ENCODE measurements at places on chromosomes 6 and 20.

GRCh38 chr6:83696674-83697073 lies 12.2 kb downstream of the SNAP91 start:
- DNase-seq = no peak

- DNase-seq = no peak
Observed at GRCh38 chr20:44234566-44235317, 12.4 kb upstream of the GDAP1L1 start.

DNA sequence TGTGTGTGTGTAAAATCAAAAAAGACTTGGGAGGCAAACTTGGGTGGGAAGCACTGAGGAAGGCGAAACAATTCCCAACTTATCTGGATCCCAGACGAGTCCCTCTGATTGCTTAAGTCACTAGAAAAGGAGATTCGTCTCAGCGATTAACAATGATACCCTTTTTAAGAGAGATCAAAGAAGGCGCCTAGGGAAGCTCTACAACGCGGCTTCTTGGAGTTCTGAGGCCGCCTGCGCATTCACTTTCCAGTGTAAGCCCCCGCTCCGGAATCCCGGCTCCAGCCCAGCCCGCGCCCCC lies 8.7 kb upstream of the TBX18 start:
- no peak for DNase-seq

DNA sequence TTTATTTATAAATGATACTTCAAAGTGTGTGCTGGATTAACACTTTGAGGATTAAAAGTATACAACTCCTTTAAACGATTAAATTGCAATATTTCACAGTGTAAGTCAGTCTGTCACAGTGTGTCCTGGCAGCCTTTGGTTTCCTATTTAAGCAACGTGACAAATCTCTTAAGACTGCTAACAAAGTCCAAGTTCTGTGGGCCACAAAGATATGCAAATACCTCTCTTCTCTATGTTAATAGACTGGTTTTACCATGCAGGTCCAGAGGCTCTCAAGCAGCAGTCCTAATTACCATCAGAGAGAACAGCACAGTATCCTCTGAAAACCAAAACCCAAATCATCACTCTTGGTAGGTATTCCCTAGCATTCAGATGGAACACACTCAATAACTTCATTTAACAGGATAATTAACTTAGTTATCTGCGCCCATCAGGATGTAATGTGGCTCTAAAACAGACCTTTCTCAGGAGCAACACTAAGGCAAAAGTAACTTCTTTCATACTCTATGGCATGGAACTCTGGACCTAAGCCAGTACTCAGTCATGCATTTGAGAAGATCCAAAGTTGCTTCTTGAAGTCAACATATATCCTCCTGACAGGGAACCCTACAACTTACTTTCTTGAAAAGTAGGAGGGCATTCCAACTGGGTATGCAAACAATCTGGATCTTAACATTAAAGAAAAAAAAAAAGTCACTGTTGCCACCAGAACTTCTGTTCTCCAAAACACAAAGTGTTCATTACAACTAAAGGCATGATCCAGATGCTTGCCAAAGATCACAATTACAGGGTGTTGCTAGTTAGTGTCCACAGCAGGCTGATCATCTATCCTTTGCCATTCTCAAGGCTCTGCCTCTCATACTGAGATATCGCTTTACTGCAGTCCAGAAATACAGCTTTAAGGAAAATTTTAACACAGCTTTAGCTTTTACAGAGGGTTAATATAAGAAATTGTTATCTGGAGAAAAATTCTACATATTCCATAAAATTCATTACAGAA lies 53.2 kb downstream of the MAN1A1 start:
- no peak for DNase-seq

GRCh38 chr6:148509800-148510581 lies 167.4 kb downstream of the SASH1 start:
- DNase-seq = no peak

DNA sequence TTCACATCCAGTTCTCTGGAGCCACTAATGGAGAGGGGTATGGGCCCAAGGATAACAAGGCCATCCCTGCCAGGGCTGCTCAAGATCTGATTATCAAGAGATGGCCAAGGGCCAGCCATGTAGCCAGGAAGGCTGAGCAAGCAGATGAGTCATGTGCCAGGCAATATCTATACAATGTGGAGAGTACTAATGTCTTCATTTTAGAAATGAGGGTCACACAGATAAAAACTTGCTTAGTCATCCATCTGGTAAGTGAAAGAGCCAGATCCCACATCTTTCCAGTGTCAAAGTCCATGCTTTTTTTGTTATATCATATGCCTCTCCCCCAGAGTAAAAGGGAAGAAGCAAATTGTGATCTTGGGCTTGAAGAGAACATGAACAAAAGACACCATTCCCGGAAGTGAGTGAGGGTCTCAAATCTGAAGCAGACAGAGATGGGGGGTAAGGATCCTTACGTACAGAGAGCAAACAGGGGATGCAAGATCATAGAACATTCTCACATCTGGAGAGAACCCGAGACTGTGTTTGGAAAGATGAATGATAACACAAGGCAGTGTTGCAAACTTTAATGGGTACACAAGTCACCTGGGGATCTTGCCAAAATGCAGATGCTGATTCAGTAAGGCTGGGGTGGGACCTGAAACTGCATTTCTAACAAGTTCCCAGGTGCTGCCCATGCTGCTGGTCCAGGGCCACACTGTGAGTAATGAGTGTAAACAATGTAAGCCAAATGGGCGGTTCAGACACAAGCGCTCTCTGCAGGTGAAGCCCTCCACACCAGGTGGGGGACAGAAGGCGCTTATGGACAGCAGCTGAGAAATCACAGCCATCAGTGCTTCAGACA lies 20.0 kb upstream of the GSTA3 start:
- no peak for DNase-seq

- DNase-seq = no peak
Observed at GRCh38 chr6:10332111-10332510, 82.8 kb downstream of the TFAP2A start.

- DNase-seq = no peak
Observed at GRCh38 chr20:59269411-59270025, 30.9 kb upstream of the EDN3 start.

DNA sequence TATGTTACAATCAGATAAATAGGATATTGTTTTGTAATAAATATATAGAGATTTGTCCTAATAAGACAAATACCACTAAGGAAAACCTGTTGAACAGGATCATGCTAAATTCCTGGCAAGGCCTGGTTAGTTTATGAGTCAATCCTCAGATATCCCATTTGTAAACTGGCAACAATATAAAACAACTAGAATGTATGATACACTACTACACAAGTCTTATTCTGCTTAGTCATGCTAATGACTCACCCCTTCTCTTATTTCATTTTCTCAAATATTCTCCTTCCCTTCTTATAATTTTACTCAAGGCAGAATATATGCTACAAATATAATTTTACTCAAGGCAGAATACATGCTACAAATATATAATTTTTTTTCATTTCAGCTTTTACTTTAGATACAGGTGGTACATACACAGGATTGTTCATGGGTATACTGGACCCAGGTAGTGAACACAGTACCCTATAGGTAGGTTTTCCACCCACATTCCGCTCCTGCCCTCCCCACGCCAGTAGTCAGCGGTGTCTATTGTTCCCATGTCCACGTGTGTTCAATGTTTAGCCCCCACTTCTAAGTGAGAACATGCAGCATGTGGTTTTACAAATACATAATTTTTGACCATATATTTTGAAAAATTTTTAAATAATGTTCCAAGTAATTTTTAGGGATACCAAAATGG lies 6.3 kb downstream of the OSER1 start:
- no peak for DNase-seq

GRCh38 chr6:47147836-47148344 lies 105.8 kb upstream of the ADGRF1 start:
- DNase-seq = no peak

- DNase-seq = no peak
Observed at GRCh38 chr20:32965581-32966373, 38.5 kb downstream of the SUN5 start.

GRCh38 chr6:85672050-85672449 lies 29.4 kb upstream of the SYNCRIP start:
- no peak for DNase-seq

DNA sequence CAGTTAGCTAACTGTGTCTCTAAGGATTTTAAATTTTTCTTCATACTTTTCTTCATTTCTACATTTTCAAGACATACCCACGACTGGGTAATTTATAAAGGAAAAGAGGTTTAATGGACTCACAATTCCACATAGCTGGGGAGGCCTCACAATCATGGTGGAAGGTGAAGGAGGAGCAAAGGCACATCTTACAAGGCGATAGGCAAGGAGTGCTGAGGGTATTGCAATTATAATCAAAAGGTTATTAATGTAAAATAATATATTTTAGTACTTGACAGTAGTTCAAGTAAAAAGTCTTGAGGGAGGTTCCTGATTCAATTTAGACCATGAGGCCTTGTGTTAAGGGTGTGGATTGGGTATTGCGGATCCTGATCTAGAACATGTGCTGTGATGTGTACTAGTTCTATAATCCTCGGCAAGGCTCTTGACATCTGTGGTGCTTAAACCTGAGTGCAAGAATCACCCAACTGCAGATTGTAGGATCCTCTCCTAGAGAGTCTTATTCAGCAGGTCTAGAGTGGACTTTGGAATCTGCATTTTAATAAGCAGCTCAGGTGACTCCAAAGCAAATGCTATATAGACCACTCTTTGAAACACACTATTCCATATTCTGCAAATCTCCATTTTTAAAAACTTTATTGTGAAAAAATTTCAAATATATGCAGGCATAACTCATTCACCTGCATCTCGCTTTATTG lies 7.2 kb upstream of the ABCC10 start:
- DNase-seq = no peak

- no peak for DNase-seq
Observed at GRCh38 chr20:5865604-5866003, 84.7 kb downstream of the TRMT6 start.

- DNase-seq = no peak
Observed at GRCh38 chr6:10146715-10147451, 268.0 kb downstream of the TFAP2A start.

- no peak for DNase-seq
Observed at GRCh38 chr6:133156689-133157088, 84.5 kb upstream of the EYA4 start.

DNA sequence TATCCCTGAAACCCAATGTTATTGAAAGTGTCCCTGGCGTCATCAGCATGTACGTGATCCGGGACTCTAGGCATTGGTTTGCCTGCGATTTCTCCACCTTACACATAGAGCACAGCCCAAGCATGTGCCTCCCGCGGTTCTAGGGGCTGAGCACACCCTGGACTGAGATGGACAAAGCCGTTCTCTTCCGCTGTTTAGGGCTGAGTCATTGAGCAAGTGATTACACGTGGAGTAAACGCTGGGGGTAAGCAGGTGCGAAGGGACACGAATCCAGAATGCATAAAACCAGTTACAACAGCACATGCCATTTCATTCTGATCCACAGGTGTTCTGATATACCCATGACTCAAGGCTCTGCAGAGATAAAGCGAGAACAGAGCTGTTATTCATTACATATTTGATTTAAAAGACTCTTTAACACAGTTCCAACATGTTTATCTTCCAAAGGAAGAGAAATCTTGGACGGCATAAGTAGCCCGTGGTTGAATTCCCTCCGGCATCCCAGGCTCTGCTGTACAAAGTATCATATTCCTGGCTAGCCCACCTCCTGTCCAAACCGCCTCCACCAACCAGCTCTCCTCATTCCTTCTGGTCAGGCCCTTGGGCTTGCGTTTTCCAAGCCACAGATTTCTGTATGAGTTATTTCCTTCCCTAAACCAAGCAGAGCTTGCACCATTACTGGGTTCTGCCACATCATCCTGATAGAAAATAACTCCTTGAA lies 36.1 kb upstream of the THBS2 start:
- DNase-seq = no peak

- DNase-seq = no peak
Observed at GRCh38 chr6:125246566-125246965, 55.2 kb downstream of the HDDC2 start.

DNA sequence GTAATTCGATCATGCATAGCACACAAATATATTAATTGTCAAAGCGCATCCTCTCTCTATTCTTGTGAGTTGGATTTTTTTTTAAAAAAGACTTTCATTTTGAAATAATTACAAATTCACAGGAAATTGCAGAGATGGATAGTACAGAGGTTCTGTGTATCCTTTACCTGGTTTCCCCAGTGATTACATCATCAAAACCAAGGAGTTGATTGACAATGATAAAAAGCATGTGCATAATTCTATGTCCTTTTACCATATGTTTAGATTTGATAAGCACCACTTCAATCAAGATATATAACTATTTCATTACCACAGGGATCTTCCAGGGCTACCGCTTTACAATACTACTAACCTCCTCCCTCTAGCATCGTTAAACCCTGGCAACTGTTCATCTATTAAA lies 40.2 kb downstream of the CCN2 start:
- no peak for DNase-seq

- DNase-seq = no peak
Observed at GRCh38 chr6:5457041-5457440, 195.7 kb downstream of the FARS2 start.

DNA sequence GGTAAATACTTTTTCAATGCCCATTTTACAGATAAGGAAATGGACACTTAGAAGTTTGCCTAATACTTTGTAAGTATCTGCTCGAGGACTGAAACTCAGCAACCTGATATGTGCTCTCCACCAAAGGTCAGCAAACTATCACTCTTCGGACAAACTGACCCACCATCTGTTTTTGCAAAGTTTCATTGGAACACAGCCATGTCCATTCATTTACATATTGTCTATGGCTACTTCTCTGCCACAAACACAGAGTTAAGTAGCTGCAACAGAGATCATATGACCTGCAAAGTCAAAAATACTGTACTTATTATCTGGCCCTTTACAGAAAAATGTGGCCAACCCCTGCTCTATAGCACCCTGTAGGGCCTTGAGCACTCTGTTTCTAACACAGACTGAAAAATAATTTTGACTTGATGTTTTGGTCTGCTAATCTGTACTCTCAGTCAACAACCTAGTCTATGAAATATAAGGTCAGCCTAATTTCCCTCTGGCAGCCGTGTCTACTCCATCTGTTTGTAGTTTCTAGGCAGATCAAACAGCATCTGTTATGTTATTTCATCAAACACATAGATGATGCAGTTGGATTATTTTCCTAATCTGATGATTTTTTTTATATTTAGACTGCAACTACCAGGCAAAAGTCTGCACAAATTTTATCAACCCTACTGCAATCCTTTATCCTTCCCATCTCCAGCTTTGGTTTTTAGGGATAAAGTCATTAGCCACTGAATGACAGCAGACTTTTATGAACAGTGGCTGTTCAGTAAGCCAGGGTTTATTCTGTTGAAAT lies 41.4 kb upstream of the BEND6 start:
- DNase-seq = no peak

DNA sequence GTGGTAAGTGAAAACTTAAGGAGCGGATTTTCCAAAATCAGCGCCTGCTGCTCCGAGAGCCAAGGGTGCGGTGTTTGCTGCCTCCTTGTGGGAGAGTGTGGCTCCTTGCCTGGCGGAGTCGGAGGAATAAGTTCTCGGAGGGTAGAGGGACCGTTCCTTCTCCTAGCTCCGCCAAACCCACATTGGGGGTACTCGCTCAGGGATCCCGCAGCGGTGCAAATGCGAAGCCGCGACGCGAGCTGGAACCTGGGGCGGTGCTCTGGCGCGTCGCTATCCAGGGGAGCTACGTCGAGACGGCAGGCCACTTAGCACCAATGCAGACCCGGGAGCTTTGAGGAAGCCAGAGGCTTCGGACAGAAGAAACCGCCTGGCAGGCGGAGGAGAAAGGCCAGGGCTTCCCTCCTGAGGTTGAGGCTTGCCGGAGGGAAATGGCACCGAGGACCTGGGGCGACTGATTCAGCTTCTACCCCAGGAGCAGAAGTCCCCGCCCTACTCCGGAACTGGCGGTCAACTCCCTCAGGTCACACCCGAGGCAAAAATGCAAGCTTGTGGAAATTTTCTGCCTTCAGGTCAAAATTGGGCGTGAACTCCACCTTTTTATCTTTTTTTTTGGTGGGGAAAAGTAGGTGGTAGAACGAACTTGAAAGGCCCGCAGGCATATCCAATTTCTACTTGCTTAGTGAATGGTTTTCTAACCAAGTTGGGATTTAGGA lies 5.7 kb upstream of the DDX43 start:
- DNase-seq = peak; percentile 28

Measured in stimulated activated CD4-positive, alpha-beta T cell treated with anti-CD3 and anti-CD28 coated beads, Interleukin-2, amount 100 ng/mL, for 4 hours (primary cell).